ENCODE measurements at places on chromosomes 6 and 20.
A peak's percentile ranks its signal among the peaks of the same experiment; 100 is the strongest.

GRCh38 chr6:107185391-107185970 is 70.2 kb upstream of the BEND3 start:
- DNase-seq = peak; percentile 53

GRCh38 chr6:15023448-15023847 is 222.4 kb upstream of the JARID2 start:
- DNase-seq = no peak

GRCh38 chr6:158411998-158412397 is 99.7 kb downstream of the TULP4 start:
- no peak for DNase-seq

DNA sequence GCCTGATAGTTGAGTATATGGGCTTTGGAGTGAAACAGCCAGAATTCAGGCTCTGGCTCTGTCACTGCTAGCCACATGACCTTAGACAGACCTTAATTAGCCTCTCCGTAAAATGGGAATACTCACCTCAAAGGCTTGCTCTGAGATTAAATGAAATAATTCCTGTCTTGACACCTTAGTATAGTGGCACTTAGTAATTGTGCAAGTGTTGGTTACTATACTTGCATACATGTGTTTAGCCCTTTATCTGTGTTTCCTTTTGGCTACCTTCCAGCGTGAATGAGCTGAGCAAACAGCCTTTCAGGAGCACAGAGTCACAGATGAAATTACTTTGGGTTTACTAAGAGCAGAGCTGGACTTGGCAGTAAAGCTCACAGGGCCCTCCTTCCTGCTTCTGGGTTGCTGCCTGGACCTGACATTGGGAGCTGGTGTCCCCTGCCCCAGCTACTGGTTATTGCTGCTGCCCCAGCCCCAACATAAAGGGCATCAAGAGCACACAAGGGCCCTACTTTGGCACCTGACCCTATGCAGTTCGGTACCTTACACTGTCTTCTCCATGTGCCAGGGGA is 32.8 kb downstream of the CD164 start:
- peak; percentile 22 for DNase-seq

GRCh38 chr6:107154131-107154800 is 39.0 kb upstream of the BEND3 start:
- DNase-seq = peak; percentile 84

- DNase-seq = no peak
Measured at GRCh38 chr20:46683668-46683938, 5.6 kb downstream of the TP53RK start.

- no peak for DNase-seq
Measured at GRCh38 chr6:52647199-52647598, 23.7 kb upstream of the TMEM14A start.

DNA sequence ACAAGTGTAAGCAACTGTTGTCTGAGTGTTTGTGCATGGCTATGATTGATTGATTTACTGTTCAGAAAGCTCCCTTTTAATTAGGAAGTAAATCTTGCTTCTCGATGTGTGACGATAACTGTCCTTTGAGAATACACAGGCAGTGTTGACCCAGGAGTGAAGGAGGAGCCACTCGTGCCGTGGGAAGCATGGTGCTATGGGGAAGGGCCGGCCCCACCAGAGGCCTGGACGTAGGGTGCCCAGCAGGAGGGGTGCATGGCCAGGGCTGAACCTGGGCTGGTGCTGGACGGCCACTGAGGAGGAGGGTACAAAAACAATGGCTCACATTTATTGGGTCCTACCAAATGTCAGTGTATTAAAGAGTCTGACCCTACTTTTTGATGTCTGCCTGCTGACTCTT is 60.7 kb downstream of the ANKRD60 start:
- peak; percentile 73 for DNase-seq

DNA sequence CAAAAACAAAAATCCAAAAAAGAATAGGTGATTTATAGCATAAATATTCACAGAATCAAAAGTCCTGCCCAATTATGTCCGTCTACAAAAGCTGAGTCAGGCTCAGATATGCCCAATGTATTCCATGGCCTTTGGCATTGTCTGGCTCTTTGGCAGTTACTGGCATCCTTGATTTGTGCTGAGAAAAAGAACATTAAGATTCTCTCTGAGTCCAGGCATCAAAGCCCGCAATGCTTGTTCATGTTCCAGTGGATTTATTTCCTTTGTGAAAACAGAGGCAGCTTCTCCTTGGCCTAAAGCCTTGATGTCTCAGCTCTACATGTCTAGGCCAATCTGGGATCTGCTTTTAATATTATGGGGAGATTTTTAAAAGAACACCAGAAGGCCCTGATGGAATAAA is 76.1 kb upstream of the SLC4A11 start:
- no peak for DNase-seq

- DNase-seq = no peak
Measured at GRCh38 chr6:121302882-121303281, 31.4 kb downstream of the TBC1D32 start.

- DNase-seq = no peak
Measured at GRCh38 chr20:40810332-40811000, 121.4 kb upstream of the MAFB start.

GRCh38 chr6:38180586-38180985 is 361.1 kb downstream of the ZFAND3 start:
- no peak for DNase-seq

DNA sequence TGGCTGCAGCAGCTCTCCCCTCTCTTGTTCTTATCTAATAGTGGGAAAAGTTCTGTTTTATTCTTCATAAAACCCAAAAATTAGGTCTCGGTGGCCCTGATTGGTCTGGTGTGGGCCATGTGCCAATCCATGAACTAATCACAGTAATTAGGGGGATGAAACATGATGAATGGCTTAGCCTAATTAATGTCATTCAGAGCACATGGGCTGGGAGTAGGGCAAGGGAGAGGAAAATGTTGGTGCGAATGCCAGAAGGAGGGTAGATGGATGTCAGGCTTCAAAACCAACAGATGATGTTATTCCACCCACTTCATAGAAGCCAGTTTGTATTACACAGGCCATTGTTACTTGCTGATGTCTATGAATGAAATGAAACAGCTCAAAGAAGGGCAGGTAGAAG is 46.5 kb downstream of the PLEKHG1 start:
- DNase-seq = no peak

DNA sequence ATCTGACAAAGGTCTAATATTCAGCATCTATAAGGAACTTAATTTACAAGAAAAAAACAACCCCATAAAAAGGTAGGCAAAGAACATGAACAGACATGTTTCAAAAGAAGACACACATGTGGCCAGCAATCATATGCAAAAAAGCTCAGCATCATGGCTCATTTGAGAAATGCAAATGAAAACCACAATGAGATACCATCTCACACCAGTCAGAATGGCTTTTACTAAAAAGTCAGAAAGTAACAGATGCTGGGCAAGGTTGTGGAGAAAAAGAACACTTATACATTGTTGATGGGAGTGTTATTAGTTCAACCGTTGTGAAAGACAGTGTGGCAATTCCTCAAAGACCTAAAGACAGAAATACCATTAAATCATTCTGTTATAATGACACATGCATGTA is 289.9 kb upstream of the MMS22L start:
- DNase-seq = no peak

DNA sequence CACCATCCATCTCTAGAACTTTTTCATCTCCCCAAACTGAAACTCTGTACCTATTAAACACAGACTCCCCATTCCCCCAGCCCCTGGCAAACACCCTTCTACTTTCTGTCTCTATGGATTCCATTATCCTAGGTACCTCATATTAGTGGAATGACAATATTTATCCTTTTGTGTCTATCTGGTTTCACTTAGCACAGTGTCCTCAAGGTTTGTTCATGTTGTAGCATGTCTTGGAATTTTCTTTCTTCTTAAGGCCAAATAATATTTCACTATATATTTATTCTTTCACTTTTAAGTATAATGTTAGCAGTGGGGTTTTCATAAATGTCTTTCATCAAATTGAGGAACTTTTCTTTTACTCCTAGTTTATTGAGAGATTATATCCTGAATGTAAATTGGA is 56.8 kb upstream of the DSP start:
- DNase-seq = no peak

DNA sequence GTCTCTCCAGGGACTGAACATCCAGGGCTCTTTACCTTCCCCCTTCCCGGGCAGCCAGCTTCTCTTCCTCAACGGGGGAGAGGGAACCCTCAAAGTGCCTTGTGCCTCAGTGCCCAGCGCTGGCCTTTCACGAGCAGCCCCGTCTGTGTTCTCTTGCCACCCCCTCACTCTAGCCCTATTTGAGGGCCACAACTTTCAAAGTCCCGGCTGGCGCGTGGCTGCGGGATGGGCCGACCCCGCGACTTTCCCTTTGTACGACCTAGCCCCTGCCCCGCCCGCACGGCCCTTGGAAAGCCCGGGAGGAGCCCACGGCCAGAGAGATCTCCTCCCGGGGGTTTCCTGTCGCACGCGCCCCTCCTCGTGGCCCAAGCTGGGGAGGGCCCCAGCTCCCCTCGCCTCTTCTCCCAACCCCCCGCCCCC is 559 bp downstream of the SCRT2 start:
- DNase-seq = no peak

- no peak for DNase-seq
Measured at GRCh38 chr6:3370361-3371221, 86.3 kb downstream of the SLC22A23 start.

- no peak for DNase-seq
Measured at GRCh38 chr6:23305325-23305943, 736.1 kb downstream of the HDGFL1 start.

- no peak for DNase-seq
Measured at GRCh38 chr6:132060591-132060990, 109.4 kb upstream of the CCN2 start.

DNA sequence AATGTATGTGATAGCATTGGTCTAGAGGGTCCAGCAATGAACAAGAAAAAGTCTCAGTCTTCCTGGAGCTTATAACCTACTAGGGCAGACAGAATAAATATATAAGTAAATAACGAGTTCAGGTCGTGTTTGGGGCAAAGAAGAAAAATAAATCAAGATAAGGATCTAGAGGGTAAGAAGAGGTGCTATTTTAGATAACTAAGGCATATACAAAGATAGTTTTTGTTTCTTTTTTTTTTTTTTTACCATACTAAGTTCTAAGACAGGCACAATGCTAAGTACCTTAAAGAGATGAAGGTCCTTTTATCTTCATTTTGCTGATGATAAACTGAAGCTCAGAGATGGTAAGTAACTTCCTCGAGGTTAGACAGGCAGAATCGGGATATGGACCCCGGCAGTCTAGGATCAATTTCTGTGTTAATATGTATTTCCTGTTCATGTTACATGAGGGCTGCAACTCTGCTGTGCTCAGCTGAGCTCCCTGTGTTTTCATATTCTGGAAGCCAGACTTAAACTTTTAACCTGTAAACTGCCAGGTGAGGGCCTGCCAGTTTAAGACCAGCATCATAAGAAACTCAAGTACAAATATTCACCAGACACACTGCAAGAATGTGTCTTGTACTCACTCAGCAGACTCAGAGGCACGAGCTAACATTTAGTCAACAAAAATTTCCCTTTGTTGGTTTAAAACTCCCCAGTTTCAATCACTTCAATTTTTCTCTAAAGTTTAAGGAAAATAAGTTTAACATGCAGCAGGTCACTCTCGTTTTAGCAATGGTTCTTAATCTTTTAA is 23.3 kb downstream of the SESN1 start:
- no peak for DNase-seq

- DNase-seq = peak; percentile 21
Measured at GRCh38 chr6:23218751-23219150, 649.4 kb downstream of the HDGFL1 start.

DNA sequence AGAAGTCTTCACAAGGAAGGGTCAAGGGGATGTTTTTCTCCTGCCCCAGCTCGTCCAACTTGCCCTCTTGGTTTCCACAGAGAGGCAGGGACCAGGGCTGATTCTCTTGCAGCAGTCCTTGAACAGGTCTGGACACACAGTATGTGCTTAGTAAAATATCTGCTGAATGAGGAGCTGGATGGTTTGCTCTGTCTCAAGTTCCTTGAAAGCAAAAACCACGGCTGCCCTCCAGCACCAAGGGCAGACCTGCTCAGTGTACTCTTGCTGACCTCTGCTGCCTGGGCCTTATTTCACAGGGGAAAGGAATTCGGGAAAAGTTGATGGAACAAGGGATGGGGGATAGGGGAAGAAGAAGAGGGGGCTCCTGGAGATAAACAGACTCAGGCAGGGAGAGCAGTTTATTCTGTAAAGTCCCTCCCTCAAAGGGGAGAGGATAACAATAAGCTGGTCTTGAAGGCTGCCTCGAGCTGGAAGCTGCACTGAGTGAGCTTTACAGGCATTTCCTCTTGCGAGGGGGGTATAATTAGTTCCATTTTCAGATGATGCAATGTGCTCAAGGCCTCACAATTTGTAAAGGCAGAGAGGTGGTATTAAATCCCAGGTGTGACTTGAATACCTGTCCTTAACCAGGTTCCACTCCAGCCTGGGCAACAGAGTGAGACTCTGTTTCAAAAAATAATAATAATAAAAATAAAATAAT is 10.3 kb downstream of the KCNK5 start:
- no peak for DNase-seq

GRCh38 chr6:90233994-90234393 is 62.6 kb downstream of the BACH2 start:
- no peak for DNase-seq

GRCh38 chr20:6492271-6493055 is 275.0 kb upstream of the BMP2 start:
- DNase-seq = peak; percentile 15

GRCh38 chr6:64717281-64717680 is 989.7 kb downstream of the EYS start:
- DNase-seq = no peak

- no peak for DNase-seq
Measured at GRCh38 chr6:77446249-77446648, 17.0 kb downstream of the HTR1B start.

DNA sequence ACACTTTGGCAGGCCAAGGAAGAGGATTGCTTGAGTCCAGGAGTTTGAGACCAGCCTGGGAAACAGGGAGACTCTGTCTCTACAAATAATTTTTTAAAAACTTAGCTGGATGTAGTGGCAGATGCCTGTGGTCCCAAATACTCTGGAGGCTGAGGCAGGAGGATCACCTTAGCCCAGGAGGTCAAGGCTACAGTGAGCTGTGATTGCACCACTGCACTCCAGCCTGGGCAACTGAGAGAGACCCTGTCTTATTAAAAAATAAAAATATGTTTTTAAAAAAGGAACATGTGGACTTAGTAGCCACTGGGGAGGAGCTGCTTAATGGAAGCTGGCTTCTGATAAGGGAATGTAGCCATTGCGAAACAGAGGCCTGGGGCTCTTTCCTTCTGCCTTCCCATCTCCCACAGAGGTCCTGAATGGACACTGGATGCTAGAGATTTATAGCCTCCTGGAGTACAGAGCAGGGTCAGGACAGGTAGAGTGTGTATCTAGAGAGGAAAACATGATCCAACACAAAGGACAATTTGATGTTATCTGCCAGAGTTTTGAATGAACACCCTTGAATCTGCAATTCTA is 21.7 kb upstream of the GMNN start:
- DNase-seq = no peak
